Tibial nerve (tissue), 4 donors: ENCODE measurements at places on chromosomes 2 and 18.

DNA sequence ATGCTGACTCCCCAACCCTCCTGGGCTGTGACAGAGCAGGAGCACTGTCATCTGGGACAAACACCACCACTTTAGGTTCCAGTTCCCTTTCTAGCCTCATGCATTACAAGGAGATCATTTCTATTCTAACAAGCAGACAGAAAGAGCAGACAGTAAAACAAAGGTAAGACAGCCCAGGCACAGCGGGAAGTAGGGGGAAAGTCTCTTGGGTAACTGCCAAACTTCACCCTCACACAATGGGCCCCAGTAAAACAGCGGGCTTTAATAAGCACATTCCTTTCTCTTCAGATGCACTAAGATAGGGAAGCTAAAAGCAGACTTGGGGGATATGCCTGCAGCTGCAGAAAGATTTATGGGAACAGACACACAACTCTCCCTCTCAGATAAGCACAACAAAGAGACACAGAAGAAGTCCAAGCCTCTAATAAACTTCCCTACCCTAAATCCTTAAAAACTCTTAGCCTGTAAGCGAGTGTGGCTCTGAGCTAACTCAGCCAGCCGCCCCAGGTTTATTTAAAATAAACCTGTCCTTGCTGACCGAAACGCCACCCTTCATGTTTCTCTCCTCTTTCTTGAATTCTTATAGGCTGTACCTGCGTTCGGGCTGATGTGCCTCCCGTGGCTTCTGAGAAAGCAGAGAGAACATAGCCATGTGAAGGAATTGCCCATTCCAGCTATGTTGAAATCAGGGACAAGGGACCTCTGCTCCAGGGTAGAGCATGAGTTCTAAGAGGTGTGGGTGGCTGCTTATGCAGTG, 726.8 kb upstream of the DDX18 start:
- DNase-seq = no peak

- no peak for DNase-seq
Observed at GRCh38 chr2:147739508-147739907, 105.3 kb upstream of the ACVR2A start.

DNA sequence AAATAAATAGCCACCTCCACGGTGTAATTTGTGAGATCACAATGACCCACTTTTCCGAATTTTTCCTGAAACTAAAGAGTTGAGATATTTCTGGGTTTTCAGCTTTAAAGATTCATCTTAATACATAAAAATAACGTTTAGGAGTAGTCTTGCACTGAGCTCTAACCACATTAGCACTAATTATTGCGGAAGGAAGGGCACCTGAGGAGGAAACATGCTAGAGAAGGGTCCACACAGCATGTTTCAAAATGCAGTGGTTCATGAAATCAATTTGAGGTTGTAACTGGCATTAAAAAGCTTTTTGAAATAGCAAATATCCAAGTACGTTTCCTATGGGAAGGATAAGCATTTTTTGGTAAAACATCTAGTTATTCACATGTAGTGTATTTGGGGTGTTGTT, 8.4 kb downstream of the INPP4A start:
- no peak for DNase-seq

DNA sequence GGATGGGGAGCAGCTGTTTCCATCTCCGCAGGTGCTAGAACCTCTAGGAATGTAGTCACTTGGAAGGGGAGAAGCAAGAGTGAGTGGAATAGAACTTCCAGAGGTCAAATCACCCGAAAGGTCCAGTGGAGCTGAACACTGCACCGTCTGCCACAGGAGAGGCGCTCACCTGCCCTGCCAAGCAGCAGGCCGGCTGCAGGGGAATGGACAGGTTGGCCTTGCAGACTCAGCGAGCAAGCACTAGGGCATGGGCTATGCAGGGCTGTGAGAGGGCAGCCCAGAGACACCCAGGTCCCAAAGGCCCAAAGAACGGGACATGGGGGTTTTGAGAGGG, 214.2 kb downstream of the TNS1 start:
- DNase-seq = no peak

DNA sequence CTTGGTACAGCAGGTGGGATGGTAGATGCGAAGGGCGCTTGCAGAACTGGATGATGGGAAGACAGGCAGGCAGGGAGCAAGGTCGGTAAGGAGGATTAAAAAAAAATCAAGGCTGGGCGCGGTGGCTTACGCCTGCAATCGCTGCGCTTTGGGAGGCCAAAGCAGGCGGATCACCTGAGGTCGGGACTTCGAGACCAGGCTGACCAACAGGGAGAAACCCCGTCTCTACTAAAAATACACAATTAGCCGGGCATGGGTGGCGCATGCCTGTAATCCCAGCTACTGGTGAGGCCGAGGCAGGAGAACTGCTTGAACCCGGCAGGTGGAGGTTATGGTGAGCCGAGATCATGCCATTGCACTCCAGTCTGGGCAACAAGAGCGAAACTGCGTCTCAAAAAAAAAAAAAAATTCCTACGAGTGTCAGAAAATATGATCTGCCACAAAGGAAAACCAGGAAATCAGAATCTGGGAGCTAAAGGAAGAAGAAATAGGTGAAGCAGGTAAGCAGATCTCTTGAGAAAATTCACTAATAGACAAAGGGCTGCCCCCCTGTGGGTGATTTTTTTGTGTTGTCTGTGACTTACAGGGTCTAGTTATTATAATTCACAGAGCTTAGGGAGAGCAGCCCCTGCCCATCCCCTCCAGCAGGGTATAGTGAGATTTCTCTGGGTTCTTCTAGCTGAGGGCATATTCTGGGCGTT, 46.2 kb downstream of the C2orf42 start:
- no peak for DNase-seq

GRCh38 chr2:235206980-235207579, 255.3 kb downstream of the SH3BP4 start:
- DNase-seq = no peak
